ENCODE measurements at places on chromosomes 2 and 18.

DNA sequence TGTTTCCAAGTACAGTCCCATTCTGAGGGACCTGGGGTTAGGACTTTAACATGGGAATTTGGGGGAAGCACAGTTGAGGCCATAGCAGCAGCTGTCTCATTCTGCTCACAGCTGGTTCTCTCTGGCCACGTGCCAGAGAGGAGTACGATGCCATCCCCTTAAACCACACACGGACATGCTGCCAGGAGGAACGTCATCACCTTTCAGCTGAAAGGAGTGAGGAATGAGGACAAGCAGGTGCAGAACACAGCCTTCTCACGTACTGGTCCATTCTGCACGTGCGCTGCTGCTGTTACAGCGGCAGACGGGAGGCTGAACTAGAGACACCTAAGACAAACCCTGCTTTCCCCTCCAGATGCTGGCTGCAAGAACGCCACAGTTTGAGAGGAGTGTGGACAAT lies 33.5 kb downstream of the ODC1 start:
- no peak for DNase-seq

DNA sequence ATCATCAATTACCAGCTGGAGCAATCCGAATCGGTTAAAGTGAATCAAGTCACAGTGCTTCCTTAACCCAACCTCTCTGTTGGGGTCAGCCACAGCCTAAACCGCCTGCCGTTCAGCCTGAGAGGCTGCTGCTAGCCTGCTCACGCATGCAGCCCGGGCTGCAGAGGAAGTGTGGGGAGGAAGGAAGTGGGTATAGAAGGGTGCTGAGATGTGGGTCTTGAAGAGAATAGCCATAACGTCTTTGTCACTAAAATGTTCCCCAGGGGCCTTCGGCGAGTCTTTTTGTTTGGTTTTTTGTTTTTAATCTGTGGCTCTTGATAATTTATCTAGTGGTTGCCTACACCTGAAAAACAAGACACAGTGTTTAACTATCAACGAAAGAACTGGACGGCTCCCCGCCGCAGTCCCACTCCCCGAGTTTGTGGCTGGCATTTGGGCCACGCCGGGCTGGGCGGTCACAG lies 496 bp upstream of the ITGA4 start:
- no peak for DNase-seq

- DNase-seq: no peak
Observed at GRCh38 chr2:6893876-6894482, 16.4 kb downstream of the RSAD2 start.

DNA sequence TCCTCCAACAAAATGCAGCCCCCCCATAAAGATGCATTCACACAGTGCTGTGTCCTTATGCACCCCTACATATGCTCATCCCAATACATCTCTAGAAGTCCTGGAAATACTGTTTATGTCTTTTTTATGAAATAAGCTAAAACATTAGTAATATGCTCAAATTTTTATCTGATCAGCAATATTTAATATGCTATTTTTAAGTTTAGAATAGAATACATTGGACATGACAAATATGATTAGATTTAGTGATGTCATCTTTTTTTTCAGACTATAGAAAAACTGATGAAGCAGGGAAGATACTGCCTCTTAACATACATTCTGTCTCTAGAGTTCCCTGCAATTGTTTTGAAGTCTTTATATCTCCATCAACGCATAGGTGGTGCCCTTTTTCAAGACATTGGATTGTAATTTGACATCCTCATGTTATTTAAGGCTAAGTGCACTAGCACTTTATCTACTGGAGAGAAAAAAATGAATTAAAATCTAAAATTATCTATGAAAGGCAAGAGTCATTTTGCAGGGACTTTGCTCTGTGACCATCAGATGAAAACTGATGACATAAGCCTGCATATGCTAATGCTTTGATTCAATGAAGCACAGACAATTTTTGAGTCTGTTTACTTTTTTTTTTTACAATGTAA lies 395.3 kb downstream of the LPIN1 start:
- DNase-seq: no peak

- no peak for DNase-seq
Observed at GRCh38 chr18:9065864-9066263, 36.6 kb upstream of the NDUFV2 start.

GRCh38 chr2:217269701-217270484 lies 410.0 kb upstream of the TNP1 start:
- DNase-seq: no peak

- no peak for DNase-seq
Observed at GRCh38 chr2:204896146-204896545, 350.9 kb downstream of the PARD3B start.

GRCh38 chr2:203621981-203622515 lies 84.4 kb upstream of the CD28 start:
- DNase-seq: no peak

DNA sequence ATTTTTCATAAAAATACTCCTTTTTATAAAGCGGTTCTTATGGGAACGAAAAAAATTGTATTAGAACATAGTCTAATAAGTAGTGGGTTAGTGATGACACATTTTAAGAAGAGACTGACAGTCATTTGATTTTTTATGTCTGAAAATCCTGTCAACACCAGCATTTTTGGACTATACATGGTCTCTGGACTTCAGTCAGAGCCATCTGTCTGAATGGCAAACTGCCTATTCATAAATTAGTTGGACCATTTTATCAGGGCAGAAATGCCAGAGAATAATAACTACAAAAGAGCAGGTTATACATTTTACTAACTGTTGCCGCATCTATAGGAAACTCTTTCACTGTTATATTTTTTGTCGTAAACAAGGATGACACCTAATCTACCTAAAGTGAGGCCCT lies 437.6 kb downstream of the ZNF804A start:
- DNase-seq: no peak

DNA sequence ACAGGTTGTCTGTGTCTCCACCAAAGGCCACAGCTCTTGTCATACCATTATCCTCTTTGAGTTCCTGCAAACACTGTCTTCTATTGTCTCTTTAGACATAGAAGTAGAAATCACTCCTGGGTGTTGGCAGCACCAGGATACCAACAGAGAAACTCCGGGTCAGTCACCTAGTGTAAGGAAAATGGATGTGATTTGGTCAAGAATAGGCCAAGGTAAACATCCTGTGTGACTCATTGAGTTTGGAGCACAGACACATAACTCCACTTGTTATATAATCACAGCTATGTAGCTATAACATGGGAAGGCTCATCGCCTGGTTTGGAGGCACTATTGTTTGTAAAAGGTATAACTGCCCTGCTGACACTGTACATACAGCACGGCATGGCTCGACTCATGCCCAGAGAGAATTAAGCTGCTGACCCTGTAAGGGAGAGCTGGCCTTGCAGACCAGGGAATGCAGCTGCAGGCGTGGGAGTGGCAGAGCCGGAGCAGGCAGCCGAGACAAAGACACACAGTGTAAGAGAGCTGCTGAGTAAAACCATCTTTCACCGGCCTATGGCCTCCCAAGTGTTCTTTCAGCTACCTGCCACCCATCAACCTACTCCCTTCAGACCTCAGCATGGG lies 3.4 kb upstream of the TXNL1 start:
- no peak for DNase-seq

GRCh38 chr2:28394331-28394877 lies 1.7 kb downstream of the FOSL2 start:
- DNase-seq: no peak

DNA sequence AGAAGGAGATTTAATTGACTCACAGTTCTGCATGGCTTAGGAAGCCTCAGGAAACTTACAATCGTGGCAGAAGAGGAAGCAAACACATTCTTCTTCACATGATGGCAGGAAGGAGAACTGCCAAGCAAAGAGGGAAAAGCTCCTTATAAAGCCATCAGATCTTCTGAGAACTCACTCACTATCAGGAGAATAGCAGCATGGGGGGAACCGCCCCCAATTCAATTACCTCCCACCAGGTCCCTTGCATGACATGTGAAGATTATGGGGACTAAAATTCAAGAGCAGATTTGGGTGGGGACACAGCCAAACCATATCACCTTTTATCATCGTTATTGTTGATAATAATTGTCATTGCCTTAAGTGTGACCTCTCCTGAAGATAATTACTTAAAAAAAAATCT lies 197.9 kb upstream of the SLC14A2 start:
- DNase-seq: no peak

GRCh38 chr2:150482667-150483400 lies 4.6 kb downstream of the RND3 start:
- DNase-seq: no peak

GRCh38 chr2:160892204-160892603 lies 268.0 kb upstream of the TANK start:
- no peak for DNase-seq

- DNase-seq: no peak
Observed at GRCh38 chr2:150292807-150293206, 194.7 kb downstream of the RND3 start.

- no peak for DNase-seq
Observed at GRCh38 chr2:188600536-188601210, 309.0 kb downstream of the GULP1 start.

GRCh38 chr2:29871541-29871940 lies 49.8 kb downstream of the ALK start:
- DNase-seq: no peak

GRCh38 chr2:75356865-75357264 lies 157.5 kb upstream of the TACR1 start:
- DNase-seq: no peak

- DNase-seq: no peak
Observed at GRCh38 chr18:5894611-5895298, 567 bp downstream of the TMEM200C start.

GRCh38 chr2:158598862-158599517 lies 142.2 kb downstream of the PKP4 start:
- DNase-seq: no peak

DNA sequence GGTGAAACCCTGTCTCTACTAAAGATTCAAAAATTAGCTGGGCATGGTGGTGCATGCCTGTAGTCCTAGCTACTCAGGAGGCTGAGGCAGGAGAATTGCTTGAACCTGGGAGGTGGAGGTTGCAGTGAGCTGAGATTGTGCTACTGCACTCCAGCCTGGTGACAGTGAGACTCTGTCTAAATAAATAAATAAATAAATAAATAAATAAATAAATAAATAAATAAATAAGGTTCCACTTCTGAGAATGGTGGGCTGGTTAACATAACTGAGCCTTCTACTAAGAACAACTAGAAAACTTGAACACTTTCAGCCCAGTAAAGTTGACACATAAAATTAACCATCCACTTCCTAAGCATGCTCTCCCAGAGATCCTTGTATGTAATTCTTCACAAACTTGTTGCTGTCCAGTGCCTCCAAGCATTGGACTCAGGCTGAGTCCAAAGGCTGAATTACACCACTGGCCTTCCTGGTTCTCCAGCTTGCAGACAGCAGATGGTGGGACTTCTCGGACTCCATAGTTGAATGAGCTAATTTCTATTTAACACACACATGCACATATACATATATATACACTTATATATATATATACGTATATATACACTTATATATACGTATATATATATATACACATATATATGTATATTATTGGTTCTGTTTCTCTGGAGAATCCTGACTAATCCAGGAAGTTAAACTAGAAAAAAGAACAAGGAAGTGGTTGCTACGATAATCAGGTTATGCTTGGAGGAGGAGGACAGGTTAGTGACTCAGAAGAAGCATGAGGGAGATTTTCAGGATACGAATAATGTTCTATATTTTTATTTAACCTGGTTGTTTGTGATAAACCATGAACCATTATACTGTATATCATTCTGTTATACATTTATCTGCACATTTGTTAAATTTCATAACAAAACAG lies 348.8 kb downstream of the METTL4 start:
- no peak for DNase-seq

Measured in cortex of kidney (tissue), 1 donor.